ENCODE measurements at places on chromosomes 12 and 14.

- no peak for DNase-seq
Measured at GRCh38 chr14:104546591-104547309, 32.8 kb upstream of the C14orf180 start.

DNA sequence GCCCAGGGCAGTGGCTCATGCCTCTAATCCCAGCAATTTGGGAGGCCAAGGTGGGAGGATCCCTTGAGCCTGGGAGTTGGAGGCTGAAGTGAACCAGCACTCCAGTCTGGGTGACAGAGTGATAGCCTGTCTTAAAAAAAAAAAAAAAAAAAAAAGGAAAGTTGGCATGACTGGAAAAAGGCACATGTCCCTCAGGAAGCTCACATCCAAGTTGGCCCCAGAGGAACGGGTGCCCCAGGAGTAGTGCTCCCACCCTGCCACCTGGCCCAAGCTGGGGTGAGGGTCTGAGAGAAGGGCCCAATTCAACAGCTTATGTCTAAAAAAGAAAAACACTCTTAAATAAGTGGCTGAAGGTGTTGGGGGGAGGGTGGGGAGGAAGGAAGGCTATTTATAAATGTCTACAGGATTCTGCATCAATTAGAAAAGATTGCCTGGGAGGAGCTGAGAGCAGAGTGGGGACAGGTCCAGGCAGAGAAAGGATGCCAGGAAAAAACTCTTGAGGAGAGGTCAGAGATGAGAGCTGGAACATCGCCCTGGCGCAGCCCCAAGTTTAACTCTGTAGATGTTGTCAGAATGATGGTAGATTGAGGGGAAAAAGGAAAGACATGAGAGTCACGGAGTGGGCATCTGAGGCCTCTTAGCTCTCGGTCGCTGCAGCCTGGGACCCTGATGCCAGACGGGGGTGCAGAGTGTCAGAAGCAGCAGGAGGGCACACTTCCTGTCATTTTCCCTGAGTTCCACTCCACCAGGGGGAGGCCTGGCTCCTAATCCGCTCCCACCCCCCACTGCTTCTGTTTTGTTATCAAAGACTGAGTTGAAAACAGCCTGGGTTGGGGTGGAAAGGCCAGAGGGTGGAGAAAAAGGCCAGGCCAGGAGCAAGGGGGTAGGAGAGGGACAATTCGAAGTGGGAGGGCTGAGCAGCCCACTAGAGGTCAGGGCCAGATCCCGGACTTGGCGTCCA lies 7.3 kb downstream of the SPRYD3 start:
- no peak for DNase-seq

GRCh38 chr12:3869865-3870264 lies 3.3 kb downstream of the PARP11 start:
- DNase-seq, result no peak

DNA sequence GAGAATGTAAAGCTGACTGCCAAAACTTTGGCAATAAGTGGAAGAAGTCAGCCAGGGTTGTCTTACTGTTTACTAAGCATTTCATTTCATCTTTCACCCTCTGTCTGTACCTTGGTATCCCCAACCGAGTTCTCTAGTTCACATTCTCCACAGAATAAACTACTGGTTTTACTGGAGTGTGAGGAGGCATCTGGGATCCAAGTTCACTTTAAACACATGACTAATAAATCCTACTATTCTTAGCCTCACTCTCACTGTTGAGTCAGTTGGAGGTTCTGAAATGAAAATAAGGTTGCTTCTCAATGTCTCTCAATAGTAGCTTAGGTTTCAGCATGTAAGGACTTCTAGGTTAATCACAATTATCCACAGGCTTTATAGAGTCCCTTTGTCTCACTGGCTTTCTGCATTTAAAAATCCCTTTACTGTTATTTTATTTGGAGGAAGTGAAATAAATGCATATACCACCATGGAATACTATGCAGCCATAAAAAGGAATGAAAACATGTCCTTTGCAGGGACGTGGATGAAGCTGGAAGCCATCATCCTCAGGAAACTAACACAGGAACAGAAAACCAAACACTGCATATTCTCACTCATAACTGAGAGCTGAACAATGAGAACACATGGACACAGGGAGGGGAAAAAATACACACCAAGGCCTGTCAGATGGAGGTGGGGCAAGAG lies 95.8 kb downstream of the EPS8 start:
- no peak for DNase-seq

DNA sequence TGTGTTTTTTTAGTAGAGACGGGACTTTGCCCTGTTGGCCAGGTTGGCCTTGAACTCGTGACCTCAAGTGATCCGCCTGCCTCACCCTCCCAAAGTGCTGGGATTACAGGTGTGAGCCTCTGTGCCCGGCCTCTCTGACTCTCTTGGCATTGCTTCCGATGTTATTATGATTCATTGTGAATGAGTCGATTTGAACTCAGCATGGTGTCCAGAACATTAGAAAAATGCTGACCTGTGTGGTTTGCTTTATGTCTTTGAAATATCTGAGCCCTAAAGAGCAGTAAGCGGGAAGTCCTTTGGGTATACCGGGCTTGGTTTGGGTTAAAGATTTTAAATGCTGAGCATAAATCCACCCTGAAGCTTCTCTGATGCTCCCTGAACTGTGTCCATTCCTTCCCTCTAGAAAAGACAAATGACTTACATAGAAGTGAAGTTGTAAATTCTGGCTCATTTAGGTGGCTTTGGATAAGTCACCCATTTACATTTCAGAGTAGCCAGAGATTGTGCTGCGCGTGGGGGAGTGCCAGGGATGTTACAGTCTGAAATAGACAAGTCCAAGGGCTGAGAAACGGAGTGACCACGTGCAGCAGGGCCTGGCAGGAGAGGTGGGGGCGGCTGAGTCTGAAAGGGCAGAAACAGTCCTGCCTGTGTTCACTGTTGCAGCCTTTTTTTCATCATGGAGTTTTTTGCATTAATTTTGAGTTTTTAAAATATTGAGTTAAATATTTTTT lies 39.6 kb downstream of the SLC15A4 start:
- DNase-seq, result peak; percentile 43

GRCh38 chr12:47887529-47887928 lies 17.3 kb downstream of the VDR start:
- DNase-seq, result no peak

- no peak for DNase-seq
Measured at GRCh38 chr12:114408886-114409851, 3.2 kb upstream of the TBX5 start.

- DNase-seq, result no peak
Measured at GRCh38 chr14:96940009-96940408, 142.8 kb downstream of the VRK1 start.

GRCh38 chr14:76640923-76641395 lies 120.3 kb upstream of the VASH1 start:
- no peak for DNase-seq

DNA sequence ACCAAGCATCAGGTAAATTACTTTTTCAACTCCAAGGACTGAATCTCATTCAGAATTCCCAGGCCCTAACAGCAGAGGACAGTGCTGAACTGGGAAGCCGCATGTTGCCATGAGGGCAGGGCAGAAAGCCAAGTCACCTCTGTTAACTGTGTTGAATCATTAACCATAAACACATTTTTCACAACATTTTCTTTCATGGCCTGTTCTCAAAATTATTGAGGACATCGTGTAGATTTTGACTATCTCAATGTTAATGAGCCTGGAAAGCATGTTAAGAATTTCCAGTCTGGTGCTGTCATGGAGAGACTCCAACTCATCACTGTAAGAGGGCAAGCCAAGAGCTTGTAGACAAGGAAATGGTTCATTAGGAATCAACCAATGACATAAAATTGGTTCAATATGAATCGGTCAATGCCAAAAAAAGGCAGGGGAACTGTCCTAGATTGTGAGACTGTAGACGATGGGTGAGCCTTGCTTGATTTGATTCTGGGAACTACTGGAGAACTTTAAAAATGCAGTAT lies 33.7 kb downstream of the CPM start:
- no peak for DNase-seq

DNA sequence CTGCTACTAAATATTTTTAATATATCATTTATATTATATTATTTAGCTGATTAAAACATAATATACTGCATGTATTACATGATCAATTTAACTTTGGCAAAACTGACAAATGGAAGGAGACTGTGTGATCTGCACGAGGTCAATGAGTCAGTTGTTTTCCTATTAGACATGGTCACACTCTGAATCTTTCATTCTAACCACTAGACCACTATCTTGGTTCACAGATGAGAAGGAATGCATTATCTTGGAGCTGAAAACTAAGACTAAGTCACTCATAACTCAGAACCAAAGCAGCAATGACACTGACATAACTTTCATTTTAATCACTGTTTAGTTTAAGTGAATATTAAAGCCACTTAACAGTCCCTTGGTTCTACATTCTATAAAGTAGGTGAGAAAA lies 37.4 kb downstream of the GNPTAB start:
- DNase-seq, result no peak

DNA sequence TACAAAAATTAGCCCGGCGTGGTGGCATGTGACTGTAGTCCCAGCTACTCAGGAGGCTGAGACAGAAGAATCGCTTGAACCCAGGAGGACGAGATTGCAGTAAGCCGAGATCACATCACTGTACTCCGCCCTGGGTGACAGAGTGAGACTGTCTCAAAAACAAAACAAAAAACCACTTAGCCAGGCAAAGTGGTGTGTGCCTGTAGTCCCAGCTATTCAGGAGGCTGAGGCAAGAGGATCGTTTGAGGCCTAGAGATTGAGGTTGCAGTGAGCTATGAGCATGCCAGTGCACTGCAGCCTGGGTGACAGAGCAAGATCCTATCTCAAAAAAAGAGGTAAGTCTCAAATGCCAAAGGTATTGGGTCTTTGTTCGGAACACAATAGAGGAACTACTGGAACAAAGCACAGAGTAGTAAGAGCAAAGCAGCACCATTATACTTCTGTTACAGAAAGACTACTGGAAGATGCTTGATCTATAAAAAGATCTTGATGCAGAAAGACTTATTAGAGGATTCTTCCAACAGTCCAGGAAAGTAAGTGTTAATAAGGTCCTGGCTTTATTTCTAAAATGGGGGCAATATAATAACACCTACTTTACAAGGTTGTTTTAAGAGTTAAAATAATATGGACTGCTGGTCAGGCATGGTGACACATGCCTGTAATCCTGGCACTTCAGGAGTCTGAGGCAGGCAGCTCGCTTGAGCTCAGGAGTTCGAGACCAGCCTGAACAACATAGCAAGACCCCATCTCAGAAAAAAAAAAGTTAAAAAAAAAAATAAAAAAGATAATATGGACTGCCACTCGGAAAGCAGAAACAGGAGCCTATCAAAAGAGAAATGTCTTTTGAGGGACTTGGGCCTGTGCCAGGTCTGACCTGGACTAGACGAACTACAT lies 29.9 kb downstream of the BTBD7 start:
- no peak for DNase-seq

DNA sequence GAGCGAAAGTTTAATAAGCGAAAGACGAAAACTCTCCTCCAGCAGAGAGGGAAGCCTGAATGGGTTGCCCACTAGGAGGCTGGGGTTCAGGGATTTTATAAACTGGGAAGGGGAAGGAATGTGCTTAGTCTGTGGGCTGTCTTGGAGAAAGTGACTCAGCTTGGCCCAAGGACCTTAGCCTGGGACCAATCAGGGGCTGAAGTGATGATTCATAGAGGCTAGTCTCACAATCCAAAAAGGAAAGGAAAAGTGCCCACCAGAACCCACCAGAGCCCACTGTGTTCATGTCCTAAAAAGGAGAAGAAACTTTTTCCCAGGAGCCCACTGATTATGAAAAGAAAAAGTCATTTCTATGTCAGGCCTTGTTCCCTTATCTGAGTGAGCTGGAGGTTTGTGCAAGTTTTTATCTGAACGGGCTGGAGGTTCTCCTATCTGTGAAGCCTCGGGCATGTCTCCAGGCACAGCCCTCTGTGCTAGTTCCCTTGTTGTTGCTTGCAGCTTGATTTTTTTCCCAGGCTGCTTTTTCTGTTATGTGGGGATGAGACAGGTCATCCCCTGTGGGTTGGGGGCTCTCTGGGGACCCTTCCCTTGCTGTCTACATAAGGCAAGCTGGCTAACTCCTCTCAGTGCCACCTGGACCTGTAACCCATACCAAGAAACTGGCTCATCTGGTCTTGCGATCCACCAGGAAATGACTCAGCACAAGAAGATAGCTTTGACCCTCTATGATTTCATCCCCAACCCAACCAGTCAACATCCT lies 8.3 kb upstream of the GOLGA5 start:
- no peak for DNase-seq

DNA sequence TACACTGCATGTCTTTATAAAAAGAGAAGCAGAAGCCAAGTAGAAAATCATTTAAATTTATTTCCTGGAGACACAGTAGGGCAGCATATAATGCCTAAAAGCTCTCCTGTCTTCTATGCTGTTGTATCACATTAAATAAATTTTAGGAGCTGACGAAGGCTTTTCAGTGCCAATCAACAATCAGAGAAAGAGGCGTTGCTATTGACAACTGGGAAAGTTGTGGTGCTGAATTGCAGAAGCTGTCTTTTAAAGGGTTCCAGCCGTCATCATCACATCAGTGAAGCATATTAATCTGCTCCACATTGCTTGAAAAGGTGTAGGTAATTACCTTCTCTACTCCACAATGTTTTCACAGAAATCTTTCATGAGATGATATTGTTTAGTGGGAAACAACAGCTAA lies 103.9 kb downstream of the FSCB start:
- DNase-seq, result no peak

- DNase-seq, result no peak
Measured at GRCh38 chr12:90888316-90888715, 66.7 kb downstream of the CCER1 start.

DNA sequence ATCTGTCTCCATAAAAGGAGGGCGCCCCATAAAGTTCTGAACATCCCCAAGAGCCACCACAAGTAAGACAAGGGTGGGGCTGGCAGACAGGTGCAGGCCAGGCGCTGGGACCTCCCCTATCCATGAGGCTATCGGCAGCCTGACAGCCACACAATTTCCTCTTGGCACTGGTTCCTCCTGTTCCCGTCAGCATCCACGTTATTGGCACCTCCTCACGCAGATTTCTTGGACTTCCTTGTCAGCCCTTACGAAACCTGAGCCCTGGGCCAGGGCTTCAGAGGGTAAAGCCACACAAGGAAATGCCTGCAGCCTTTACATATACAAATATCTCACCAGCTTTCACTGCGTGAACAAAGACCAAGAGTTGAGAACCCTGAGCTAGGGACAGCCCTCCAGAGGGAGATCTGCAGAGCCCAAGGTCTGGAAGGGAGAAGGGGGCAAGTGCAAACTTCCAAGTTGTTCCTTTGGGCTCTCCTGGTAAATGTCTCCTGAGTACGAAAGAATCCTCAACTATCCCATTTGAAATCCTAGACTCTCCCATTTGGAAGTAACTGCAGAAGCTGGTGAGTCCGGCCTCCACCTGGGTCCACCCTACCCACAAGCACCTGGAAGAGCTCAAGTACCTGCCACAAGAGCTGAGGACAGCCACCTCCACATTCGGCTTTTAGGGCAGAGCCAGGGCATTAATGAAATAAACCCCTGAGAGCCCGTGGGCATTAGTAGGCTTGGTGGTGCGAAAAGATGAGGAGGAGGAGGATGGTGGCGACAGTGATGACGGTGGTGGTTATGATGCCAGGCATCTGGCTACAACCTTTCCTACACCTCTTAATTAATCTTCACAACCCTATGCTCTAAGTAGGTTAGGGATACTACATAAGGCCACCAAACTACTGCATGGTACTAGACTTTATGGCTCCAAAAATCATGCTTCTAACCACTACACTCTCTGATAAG lies 5.5 kb upstream of the TC2N start:
- DNase-seq, result no peak

- no peak for DNase-seq
Measured at GRCh38 chr12:93199831-93200236, 177.9 kb upstream of the NUDT4 start.

- no peak for DNase-seq
Measured at GRCh38 chr12:26524862-26525465, 308.0 kb downstream of the ITPR2 start.
